Osteoblast (primary cell): ENCODE measurements at places on chromosomes 5 and 9.

- DNase-seq: no peak
Observed at GRCh38 chr9:37309136-37309535, 113.4 kb upstream of the GRHPR start.

GRCh38 chr5:89934069-89934468, 475.5 kb downstream of the CETN3 start:
- DNase-seq: no peak

DNA sequence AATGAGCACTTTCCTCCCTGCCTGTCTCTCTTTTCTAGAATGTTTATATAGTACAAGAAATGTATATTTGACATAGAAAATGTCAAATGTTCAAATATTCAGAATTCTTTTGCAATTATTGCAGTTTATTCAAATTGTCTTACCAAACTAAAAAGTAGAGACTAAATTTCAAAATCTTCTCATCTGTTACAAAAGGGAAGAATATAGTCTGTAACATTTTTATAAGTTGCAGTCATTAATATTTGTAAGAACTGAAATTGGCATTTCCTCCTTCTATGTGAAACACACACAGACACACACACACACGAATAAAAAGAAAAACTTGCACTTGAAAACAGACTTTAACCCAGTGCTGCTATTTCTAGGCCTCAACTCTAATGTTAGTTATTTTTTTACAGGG, 56.4 kb downstream of the NR3C1 start:
- no peak for DNase-seq

- DNase-seq: peak; percentile 25
Observed at GRCh38 chr5:179504600-179505396, 45.6 kb upstream of the RUFY1 start.

DNA sequence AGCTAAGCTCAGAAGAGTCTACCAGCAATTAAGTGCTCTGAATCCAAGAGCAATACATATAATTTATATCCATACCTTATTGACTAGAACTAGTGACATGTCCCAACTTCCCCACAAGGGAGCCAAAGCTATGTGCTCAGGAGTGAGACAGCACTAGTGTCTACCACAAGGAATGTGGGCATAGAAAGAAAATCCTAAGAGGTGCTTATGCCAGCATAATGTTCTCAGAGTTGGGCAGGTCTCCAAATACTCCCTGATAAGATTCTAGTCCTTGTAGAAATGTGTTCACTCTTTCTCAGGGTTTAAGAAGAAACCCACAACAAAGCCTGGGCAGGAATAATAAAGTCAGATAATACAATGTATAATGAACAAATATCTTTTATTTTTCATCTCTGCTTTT, 275.1 kb downstream of the BRINP1 start:
- no peak for DNase-seq

DNA sequence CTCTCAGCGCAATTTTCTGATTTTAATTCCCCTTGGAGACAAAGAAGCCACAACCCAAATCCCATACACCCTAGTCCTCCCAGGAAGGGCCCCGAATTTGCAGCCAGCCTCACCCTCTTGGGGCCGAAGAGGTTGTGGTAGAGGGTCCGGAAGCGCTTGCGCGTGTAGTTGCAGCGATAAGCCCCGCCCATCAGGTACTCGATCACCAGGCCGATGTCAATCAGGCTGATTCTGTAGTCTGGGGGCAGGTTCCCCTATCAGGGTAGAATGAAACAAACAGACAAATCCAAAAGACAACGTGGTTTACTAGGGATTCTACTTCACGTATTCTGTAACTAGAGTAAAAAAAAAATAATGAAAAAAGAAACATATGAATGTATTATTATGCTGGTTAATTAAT, 210.6 kb upstream of the KLF9 start:
- no peak for DNase-seq

GRCh38 chr9:125485471-125486151, 221.4 kb downstream of the MAPKAP1 start:
- DNase-seq: no peak

DNA sequence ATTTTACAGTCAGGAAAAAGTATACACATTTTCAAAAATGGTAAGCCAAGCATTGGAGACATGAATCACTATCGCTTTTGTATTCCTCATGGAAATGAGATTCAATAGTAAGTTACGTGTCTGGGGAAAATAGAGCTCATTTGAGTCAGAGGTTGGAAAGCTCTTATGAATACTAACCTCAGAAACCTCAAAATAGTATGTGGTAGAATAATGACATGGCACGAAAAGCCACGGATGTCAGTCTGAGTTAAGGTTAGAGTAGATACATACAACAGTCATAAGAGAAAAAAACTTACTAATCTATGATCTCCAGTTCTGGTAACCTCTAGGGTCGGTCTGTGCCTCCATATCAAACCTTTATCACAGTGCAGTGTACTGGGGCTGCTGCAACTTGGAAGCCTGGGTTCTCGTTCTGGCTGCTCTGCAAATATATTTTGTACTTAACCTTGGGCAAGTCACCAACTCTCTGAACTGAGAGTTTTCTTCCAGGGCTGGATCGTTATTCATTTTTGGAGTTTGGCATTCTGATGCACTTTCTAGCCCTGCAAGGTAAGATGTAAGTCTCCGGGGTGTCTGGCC, 31.8 kb downstream of the MAP1B start:
- no peak for DNase-seq

GRCh38 chr9:81532251-81532650, 157.1 kb downstream of the TLE1 start:
- DNase-seq: no peak

DNA sequence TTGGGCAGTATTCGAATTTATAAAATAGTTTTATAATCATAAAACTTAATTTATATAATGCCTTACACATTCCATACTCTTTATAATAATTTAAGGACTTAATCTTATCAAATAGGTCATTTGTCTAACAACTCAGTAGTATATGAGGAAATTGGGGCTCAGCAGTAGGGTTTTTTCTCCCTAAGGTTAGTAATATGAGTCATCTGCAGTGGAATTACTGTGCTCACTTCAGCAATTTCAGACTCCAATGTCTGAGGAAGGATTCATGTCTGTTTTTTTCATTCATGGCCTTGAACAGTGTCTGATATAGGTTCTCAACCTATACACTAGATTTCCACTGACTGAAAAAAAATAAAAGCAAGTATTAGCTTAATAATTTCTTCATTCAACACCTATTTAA, 7.4 kb downstream of the DMRTA1 start:
- no peak for DNase-seq

DNA sequence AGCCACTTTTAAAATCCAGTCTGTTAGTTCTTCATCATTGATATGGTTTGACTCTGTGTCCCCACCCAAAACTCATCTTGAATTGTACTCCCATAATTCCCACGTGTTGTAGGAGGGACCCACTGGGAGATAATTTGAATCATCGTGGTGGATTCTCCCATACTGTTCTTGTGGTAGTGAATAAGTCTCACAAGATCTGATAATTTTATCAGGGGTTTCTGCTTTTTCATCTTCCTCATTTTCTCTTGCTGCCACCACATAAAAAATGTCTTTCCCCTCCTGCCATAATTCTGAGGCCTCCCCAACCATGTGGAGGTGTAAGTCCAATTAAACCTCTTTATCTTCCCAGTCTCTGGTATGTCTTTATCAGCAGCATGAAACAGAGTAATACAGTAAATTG, 26.9 kb upstream of the SH3TC2 start:
- DNase-seq: no peak

DNA sequence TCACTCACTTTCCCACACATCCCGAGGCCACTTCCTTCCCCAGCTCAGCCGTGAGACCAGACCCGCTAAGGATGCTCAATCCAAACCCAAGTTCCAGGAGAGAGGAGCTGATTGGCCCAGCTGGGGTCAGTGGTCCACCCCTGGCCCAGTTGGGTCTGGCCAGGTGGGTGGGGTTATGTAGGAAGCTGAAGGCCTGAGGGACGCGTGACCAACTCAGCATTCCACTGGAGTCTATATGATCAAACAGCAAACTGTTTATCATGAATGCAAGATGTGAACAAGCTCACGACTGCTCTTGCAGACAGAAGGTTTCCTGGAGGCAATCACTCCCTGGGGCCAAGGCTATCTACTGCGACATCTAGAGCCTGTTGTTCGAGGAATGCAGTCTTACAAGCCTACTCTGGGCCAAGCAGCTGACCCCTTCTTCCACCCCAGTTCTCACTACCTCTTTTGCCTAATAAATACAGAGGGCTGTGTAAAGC, 4.9 kb upstream of the RAPGEF1 start:
- DNase-seq: no peak

DNA sequence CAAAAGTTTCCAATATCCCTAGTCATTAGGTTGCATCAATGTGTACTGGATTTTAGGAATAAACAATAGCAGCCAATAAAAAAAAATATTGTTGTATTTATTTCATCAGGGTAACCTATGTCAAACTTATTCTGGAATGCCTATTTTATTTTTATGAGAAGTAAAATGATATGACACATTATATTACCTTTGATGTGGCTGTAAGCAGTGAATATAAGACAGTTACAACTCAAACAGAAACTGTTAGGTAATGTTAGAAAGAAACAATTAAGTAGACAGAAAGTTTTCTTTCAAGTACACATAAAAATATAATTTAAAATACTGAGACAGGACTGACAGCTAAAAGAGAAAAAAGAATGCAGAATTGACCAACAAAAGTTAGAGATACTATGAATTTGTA, 65.5 kb downstream of the GNG10 start:
- DNase-seq: no peak

DNA sequence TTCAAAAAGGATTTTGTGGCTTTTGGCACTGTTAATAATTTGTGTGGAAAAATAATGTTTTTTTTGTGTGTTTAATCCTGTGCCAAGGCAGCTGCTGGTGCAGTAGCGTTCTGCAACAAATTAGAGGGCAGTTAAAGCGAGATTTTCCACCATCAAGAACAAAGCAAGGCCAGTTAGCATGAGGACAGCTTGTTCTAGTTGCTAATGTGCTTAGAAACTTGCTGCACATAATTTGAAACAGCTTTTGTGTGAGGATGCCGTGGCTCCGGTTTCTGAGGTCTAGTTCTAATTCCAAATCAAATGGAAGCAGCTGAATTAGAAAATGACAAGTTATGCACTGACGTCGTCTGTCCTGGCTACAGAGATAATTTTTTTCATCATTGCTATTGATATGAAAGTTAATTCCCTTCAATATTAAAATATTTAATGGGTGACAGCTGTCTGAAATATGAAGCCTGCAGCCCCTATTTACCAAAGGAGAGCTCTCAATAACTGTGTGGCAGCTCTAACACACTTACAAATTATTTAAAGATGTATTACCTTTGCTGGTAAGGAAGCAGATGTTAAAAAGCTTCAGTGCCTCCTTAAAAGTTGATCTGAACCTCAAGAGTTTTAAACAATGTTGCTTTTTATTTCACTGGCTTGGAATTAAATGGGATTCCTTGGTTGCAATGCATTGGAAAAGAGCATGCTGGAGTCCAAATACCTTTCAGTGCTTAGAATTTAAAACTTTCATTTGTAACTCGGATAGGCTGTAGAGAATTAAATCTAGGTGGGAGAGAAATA, 128.6 kb downstream of the SPATA31D1 start:
- peak; percentile 48 for DNase-seq

DNA sequence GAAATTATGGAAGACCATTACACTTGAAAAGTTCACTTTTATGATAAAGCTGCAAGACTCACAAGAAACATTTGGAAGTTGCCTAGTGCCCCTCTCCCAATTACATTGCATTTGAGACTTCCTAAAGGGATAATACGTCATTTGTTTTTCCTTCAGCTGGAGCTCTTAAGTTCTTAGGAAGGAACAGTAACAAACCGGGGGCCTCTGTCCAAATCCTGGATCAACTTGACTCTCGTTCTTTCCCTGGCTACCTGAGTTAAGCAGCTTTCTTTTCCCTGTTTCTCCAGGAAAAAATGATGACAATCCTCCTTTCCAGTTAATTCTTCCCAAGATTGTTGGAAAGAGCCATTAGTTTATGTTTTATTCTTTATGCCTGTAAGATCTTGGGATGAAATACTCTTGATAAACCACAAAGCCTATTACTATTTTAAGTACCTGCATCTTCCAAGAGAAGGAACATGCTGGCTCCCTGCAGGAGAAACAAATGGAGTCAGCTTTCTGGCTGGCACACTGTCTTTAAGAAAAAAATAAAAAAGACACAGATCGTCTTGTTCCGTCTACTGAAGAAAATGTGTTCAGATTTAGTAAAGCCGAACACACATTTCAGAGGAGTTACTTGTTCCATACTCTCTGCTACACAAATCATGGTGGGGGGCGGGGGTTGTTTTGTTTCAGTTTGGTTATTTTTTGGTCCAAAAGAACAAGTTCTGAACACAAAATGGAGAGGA, 297.9 kb downstream of the EFNA5 start:
- no peak for DNase-seq

- no peak for DNase-seq
Observed at GRCh38 chr5:141590127-141590526, 28.7 kb downstream of the DIAPH1 start.

DNA sequence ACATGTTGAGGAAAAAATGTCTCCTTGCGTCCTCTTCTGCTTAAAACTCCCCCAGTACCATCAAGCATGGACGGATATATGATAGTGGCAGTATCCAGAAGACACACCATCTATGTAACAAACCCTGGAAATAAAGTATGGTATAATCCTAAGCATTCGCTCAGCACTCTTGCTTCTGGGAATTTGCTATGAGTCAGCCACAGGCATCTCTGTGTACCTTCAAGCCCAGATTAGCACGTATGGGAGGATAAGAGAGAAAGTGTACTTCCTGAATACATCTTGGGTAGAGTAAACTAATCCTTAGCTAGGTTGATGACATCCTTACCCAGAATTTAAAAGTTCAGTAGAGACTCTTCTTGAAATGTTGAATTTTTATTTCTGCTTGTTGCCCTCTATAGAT, 71.2 kb downstream of the GHR start:
- no peak for DNase-seq

DNA sequence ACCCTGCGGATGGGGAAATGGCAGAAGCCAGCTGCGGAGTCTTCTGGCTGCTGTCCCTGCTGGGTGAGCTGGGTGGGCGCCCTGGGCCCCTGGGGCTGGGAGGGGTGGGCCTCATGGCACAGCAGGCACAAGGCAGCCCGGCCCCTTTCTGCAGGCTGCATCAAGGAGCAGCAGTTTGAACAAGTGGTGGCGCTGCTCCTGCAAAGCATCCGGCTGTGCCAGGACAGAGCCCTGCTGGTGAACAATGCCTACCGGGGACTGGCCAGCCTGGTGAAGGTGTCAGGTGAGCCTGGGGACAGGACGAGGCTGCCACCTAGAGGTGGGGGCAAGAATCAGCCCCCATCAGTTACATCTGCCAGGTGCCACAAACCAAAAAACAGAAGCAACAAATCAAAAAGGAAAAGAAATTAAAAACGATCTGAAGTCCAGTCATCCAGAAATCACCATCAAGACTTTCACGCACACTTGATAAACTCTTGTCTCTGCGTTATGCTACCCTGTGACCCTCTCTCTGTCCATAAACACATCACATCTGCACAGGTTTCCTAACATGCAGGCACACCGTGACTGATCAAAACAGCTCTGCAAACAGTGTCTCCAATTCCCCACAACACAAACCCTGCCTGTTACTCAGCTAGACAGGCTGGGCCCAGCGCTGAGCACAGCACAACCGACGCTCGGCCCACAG, 13.9 kb downstream of the REXO4 start:
- peak; percentile 57 for DNase-seq

- peak; percentile 94 for DNase-seq
Observed at GRCh38 chr9:133839822-133840329, 101.7 kb upstream of the SARDH start.
